Fibroblast of villous mesenchyme (primary cell): ENCODE measurements at places on chromosomes 1 and 21.

DNA sequence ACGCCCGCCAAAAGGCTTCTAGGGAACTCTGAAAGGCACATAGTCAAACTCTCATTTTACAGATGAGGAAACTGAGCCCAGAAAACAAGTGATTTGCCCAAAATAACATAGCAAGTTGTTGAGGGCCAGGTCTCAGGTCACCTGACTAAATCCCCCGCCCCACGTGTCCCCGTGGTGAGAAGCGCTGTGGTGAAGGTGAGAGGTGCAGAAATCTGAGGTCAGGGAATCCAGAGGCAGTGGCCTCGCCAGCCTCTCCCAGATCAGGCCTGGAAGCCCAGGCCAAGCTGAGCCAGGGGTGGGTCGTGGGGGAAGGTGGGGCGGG is 5.1 kb downstream of the HDGF start:
- DNase-seq: no peak

DNA sequence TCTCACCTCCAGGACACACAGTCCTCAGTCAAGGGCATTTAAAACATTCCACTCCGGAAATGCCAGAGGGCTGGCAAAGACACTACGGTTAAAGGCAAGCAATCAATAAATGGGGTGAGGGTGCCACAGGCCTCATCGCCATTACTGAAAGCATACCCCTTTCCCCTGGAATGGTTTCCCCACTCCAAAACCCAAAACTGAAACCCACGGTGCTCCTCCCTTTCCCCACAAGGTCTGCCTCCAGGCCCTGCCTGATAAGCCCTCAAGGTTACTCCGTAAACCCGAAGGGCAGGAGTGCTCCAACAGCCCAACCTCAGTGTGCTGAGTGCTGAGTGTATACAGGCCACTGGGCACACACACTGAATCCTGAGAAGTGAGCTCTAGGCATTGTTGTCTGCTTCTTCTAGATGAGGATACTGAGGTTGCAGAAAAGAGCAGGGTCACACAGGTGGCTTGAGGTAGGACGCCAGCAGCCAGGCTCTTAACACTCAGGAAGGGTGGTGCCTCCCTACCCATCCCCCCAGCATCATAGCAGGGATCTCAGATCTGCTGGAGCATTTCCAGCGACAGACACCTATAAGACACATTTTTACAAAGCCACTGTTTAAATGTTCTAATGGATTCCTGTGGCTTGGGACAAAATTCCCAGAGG is 29.0 kb downstream of the SSBP3 start:
- DNase-seq: peak; percentile 18

DNA sequence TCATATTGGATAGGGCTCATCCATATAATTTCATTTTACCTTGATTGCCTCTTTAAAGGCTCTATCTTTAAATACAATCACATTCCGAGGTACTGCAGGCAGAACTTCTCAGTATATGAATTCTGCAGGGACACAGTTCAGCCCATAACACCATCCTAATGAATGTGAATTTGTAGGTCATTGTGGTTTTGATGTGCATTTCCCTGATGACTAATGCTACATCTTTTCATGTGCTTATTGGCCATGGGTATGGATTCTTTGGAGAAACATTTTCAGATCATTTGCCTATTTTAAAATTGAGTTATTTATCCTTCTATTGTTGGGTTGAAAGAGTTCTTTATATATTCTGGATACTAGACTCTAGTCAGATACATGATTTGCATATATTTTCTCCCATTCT is 9.6 kb upstream of the RPS6KC1 start:
- DNase-seq: peak; percentile 39

GRCh38 chr1:55636696-55637095 is 421.5 kb upstream of the USP24 start:
- DNase-seq: no peak

- DNase-seq: no peak
Measured at GRCh38 chr1:51666478-51666877, 49.6 kb downstream of the OSBPL9 start.

DNA sequence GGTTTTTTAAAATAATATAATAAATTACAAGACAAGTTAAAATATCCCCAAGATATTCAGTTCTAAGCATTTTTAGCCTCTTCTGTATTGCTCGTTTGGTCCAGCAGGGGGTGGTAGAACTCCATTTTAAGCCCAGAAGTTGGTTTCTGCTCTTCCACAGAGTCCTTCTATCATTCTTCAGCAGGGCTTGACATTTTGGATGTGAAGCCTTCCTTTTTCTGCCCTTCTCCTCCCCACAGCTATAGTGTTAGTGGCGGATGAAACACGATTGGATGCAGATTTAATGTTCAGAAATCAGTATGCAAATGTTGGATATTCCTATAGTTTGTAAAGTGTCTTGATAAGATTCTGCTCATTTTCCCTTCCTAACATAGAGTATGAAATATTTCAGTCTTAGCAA is 1.4 kb downstream of the NCAM2 start:
- peak; percentile 47 for DNase-seq

- peak; percentile 51 for DNase-seq
Measured at GRCh38 chr1:54542120-54542961, 5.7 kb upstream of the ACOT11 start.

- no peak for DNase-seq
Measured at GRCh38 chr1:36087233-36088123, 1.2 kb upstream of the ADPRS start.

GRCh38 chr1:53138991-53139884 is 3.2 kb downstream of the SLC1A7 start:
- no peak for DNase-seq

GRCh38 chr1:182348961-182349747 is 42.4 kb downstream of the GLUL start:
- peak; percentile 46 for DNase-seq

GRCh38 chr1:29653034-29653810 is 416.9 kb downstream of the PTPRU start:
- no peak for DNase-seq

DNA sequence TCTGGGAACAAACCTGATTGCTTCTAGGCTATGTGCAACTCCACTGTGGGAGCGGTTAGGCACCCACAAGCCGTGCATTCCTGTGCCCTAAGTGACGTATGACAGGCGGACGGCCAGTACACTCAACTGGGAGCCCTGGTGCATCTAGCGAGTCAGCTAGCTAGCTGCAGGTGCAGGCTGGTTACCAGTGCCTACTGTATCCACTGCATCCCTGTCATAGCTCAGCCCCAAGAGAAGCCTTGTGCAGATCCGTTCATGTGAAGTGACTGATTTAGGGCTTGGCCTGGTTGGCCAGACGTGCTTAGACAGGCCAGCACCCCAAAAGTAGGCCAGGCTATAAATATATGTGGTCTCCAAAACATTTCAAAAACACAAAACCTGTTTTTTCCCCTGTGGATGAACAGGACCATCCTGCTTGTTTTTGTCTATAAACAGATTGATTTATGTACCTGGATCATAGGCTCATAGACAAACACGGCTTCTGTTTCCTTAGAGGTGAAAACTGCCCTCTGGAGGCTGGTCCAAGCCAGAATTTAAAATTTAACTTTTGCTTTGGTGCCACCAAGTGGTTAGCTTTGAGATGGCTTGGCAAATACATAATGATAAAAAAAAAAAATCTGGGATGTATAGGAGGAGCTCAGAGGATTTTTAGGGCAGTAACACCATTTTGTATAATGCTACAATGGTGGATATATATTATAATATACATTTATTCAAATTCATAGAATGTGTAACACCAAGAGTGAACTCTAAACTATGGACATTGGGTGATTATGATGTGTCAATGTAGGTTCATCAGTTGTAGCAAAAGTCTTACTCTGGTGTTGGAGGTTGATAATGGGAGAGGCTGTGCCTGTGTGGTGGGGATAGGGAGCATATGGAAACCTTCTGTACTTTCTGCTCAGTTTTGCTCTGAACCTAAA is 68.5 kb downstream of the GIPC2 start:
- DNase-seq: peak; percentile 85

DNA sequence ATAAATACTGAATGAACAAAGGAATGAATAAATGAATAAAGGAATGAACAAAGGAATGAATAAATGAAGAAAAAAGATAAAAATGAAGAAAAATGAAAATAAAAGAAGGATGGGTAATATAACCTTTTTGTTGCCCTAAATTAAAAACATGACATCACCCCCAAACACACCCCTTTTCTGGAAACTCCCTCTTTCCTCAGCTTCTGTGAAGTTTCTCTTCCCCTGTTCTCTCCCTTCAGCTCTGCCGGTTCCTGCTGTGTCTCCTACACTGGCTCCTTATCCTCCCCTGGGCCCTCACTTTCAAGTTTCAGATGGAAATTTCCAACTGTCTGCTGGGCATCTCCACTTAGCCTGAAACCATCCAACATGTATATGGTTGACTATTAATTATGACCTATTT is 37.9 kb downstream of the RAB3B start:
- no peak for DNase-seq

GRCh38 chr1:183633676-183634343 is 1.8 kb downstream of the ARPC5 start:
- peak; percentile 86 for DNase-seq

- DNase-seq: no peak
Measured at GRCh38 chr1:25166847-25167246, 65.5 kb downstream of the SYF2 start.

DNA sequence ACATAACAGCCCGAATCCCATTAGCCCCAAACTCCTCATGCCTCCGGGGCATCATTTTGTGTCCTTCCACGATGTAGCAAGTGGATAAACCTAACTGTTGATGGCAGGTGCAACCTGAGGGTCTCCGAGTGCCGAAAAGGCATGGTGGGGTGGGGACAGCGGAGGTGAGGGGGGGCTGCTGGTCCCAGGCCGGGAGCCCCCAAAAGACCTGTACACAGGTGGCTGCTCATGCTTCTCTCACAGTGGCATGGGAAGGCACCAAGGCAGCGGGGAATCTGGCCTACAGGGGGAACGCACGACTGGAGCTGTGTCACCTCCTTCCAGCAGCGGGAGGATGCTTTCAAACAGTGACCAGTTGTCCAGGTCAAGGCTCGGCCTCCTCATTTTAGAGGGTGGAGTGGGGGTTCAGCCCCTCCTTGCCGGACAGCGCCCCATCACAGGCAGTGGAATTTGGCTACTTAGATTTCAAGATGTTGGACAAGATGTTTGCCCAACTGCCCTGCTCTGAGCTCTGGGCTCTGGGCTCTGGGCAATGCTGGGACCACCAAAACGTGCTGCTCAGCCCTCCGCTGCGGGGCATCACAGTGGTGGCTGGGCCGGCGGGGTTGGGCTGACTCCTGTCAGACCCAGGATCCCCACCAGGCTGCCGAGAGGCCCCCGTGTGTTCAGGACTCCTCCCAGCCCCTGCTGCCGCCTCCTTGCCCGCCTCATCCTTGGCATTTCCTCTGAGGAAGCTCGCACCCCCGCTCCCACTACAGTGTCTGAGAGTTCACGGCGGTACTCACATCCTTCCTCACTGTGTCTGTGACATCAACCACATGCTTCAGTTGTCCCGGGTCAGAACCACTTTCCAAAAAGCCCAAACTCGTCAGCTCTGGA is 7.6 kb downstream of the DNMT3L start:
- DNase-seq: no peak

DNA sequence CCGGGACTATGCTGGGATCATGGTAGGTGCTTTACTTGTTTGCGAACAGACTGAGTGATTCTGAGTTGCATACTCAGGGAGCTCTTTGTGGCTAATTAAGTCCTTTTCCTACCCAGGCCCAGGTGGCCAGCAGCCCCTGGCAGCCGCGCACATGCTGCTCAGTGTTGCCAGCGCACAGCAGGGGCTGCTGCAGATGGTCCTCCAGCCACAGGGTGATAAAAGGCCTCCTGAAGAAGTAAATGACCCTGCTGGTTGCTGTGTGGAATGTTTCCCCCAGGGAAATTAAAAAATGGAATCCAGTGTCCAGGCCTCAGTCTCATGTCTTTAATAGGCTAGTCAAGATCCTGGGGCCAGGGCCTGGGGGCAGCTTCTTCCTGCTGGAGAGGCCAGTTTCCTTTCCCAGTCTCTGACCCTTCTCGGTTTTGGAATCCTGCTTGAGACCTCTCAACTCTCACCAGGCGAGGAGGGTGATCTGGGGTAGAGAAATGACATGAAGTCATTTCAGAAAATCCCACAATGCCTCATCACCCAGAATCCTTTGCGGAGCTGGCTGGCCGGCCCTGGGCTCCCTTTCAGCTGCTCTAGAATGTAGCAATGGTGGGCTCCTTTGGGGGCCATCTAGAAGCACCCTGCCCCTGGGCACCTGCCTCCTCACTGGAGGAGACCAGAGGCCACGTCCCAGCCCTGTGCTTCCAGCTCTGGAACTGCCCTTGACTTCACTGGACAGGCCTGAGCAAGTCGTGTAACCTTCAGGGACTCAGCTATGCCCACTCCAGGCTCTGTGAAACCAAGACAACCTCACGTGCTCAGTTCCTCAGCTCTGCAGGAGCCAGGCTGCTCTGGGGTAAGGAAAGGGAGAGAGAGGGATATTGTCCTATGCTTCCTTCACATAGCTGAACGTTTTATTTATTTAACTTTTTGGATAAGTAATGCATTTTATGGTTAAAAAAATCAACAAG is 131.4 kb downstream of the MRPS6 start:
- DNase-seq: no peak

- DNase-seq: no peak
Measured at GRCh38 chr1:204714194-204714860, 28.8 kb upstream of the LRRN2 start.

GRCh38 chr1:93764366-93764750 is 82.7 kb upstream of the BCAR3 start:
- DNase-seq: no peak

GRCh38 chr21:8993284-8993942 is 1528.0 kb upstream of the TPTE start:
- DNase-seq: no peak

GRCh38 chr21:25161571-25161970 is 445.7 kb downstream of the MRPL39 start:
- no peak for DNase-seq

DNA sequence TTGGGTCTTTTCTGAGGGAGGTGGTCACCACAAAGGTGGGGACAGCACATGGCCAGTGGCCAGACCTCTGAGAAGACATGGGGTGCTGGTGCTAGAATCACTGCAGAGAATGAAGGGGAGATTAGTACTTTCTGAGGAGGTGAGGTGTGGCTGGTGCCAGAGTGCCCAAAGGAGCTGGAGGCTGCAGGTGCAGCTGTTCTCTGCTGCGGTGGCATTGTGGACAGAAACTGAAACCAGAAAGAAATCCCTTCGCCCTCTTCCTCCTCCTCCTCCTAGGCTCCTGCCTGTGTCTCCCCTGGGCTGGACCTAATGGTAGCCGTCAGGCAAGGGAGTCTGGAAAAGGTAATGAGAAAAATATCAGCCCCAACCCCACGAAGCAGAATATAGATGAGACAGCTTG is 261.7 kb downstream of the TM2D1 start:
- DNase-seq: no peak

DNA sequence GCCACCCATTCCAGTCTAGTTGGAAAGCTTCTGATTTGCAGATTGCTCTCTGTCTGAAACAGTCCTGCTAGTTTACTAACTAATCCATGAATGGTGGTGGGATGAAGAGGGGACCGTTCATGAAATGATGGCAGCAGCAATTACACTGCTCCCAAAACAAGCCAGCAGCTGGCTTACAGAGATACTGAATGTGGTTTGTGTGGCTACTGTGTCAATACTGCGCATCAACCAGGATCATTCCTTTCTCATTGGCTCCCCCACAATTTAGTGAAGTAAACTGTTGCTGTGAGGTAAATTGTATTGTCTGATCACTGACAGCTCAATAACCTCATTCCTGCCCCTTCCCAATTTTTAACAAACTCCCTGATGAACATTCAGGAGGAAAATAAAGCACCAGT is 191.3 kb upstream of the LMO4 start:
- DNase-seq: no peak

- peak; percentile 27 for DNase-seq
Measured at GRCh38 chr1:67534627-67535065, 104.4 kb upstream of the SERBP1 start.

- no peak for DNase-seq
Measured at GRCh38 chr1:167120899-167121298, 27.0 kb downstream of the STYXL2 start.
